Stimulated activated CD8-positive, alpha-beta memory T cell treated with anti-CD3 and anti-CD28 coated beads, Interleukin-4, amount 100 ng/mL, for 4 hours (primary cell): ENCODE measurements at places on chromosomes 1 and 21.

GRCh38 chr1:200738327-200738948 is at the start of gene CAMSAP2:
Gene CAMSAP2, plus strand, starts transcription at chr1:200738893. Its CDS starts 935 bp downstream, at chr1:200739828.
- DNase-seq: peak; percentile 17

DNA sequence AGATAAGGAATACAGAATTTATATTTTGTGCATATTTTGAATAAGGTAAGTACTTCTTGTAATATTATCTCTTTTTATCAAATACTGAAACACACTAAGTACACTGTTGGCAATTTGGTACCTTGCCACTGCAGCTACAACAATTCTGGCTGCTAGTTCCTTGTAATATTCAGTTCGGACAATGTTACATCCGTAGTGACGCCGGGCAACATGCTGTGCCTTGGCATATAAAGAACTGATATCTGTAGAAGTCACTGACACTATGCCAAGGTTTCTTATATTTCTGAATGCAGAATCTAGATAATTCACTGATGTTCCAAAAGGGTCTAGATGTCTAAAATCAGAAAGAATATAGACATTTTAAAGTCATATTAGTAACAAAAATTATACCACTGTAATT is 17.5 kb downstream of the TRMT1L start:
- no peak for DNase-seq

DNA sequence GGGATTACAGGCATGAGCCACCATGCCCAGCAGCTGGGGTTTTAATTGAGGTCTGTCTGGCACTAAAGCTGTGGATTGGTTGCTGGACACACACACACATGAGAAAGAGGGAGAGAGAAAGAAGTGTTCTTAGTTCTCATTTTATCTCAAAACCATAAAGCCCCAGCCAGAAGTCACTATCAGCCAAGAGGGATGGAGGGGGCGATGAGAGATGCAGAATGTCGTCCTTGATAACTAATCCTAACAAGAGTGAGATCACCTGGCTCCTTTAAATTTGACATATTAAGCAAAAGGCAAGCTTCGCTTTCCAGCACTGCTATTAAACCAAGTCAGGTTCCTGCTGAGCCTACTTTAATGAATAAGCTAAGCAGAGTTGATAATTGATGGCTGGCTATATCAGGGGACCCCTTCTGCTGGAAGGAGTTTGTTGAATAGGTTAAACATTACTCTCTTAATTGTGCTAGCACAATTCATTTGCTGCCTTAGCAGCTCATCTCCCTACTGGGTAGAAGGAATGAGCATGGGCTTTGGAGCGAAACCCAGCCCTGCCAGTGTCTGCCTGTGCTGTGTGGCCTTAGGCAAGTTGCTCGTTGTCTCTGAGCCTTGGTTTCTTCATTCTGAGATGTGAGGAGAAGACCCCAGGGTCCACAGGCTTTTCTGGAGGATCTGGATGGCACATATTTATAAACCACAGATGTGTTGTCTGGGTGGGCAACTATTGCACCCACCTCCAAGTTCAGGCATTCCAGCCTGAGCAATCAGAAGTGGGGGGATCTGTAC is 50.8 kb downstream of the ALPL start:
- DNase-seq: no peak

- peak; percentile 50 for DNase-seq
These were observed at the start of gene NADK for GRCh38 chr1:1777950-1778662. Gene NADK, minus strand, starts transcription at chr1:1778470. Its CDS starts 13,064 bp downstream, at chr1:1765406.

- no peak for DNase-seq
These were observed 494 bp downstream of the SF3B4 start for GRCh38 chr1:149927056-149927562.

- DNase-seq: no peak
These were observed 443.5 kb upstream of the B3GALT2 start for GRCh38 chr1:193629875-193630274.

DNA sequence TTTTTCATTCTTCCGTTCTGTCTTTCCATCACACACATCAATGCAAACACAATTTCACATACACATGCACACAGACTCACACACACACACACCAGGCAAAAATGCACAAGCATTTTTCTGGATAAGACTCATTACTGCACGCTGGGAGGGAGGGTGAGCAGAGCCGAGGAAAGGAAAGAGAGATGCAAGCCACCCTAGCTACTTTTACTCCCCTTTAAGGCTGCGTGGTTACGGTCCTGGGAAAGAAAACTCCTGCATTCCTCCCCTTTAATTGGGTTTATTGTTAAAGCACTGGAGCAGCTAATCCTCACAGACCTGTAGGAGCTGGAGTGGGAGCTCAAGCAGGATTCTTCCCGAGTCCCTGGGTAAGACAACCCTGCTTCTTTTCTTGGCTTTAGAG is at the start of gene CAMK1G:
TSS of gene CAMK1G (plus strand) at position 307 of the 400 bp plus-strand sequence. CDS start 11,270 bp downstream, outside the sequence.
- DNase-seq: no peak

DNA sequence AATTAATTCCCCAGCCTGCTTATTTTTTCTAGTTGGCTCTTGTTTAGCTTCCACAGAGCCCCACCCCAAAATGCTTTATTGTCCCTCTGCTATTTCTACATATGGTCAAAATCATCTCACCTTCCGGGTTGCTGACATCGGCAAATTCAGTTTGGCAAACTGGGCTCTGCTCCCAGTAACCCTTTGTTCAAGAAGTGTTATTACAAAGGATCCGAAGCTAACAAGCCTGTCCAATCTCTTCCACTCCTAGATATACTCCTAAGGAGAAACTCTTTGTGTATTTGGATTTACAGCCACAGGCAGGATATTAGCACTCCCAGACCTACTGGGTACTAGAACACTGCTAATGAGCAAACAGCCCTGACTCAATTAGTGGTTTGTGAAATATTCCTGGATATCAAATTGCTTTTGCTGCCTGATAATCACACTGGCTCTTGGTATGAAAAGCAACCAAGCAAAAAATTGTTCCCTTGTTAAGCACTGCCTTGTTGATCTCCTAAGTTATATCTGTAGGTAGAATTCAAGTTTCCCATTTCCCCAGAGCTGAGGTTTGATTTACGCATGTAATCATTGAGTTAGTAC is 4.0 kb downstream of the JUN start:
- DNase-seq: no peak
